ENCODE measurements at places on chromosomes 16 and 17.

DNA sequence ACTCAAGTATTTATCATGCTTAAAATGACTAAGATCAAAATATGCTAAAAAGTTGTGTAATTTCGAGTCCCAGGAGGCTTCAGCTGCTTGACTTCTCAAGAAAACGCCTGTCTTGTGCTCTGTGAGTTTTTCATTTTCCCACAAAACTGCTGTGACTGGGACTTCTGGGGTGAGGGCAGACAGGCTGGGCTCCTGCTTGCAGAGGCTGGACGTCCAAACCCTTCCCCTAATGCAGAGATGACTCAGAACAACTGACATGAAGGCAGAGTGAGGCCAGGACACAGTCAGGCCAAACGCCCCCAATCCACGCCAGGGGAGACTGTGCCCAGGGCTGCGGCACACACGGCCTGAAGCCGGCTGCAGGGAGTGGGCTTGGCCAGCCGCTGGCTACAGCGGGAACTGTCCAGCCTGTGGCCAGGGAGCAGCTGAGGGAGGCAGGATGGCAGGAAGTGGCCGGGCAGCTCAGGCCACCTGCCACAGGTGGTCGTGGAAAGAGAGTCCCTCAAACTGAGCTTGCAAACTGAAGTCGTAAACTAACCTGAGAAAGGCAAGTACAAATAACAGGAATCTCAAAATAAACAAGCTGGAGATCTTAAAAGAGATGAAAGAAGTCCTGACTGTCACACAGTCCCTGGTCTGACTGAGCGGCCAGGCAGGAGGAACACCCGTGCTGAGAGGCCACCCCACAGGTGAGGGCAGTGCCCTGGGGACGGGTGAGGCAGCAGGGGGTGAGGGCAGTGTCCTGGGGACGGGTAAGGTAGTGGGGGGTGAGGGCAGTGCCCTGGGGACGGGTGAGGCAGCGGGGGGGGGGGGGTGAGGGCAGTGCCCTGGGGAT lies 21.3 kb upstream of the HEXD start:
- DNase-seq = no peak

GRCh38 chr16:21103941-21104860 lies 46.4 kb downstream of the DNAH3 start:
- no peak for DNase-seq

GRCh38 chr16:70437017-70437581 lies 1.8 kb downstream of the ST3GAL2 start:
- no peak for DNase-seq

DNA sequence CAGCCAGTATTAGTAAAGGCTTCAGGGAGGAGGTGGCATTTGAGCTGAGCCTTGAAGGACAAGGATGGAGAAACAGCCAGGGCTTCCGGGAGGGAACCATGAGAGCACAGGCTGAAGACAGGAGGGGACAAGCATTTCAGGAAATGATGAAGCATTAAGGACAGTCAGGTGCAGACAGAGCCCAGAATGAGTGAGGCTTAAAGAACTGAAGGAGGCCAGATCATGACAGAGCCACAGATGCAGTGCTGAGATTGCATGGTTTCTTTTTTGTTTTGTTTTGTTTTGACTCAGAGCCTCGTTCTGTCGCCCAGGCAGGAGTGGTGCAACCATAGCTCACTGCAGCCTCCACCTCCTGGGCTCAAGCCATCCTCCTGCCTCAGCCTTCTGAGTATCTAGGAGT lies 211.5 kb downstream of the SOX9 start:
- no peak for DNase-seq

GRCh38 chr17:57313097-57313835 lies 56.9 kb downstream of the MSI2 start:
- DNase-seq = no peak

GRCh38 chr16:54649876-54650275 lies 280.8 kb upstream of the IRX5 start:
- no peak for DNase-seq

DNA sequence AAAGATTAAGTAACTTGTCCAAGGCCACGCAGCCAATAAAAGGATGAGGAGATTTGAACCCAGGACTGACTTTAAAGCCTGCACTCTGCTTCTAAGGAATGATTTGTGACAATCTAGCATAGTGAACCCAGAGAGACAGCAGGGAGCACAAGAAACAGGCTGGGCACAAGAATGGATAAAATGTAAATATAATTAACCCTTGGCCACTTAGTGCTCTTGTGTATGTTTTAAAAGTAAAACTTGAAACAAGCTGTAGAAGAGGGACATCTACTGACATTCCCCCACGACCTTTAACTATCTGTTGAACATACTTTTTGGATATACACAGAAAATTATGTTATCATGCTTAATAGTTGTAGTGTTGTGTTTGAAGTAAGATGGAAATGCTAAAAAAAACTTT lies 141.9 kb upstream of the PMFBP1 start:
- no peak for DNase-seq

GRCh38 chr17:45386178-45386577 lies 46.5 kb downstream of the ARHGAP27 start:
- DNase-seq = no peak

GRCh38 chr17:33633446-33633845 lies 340.4 kb upstream of the ASIC2 start:
- no peak for DNase-seq

GRCh38 chr17:5424909-5425308 lies 4.9 kb downstream of the RPAIN start:
- no peak for DNase-seq

DNA sequence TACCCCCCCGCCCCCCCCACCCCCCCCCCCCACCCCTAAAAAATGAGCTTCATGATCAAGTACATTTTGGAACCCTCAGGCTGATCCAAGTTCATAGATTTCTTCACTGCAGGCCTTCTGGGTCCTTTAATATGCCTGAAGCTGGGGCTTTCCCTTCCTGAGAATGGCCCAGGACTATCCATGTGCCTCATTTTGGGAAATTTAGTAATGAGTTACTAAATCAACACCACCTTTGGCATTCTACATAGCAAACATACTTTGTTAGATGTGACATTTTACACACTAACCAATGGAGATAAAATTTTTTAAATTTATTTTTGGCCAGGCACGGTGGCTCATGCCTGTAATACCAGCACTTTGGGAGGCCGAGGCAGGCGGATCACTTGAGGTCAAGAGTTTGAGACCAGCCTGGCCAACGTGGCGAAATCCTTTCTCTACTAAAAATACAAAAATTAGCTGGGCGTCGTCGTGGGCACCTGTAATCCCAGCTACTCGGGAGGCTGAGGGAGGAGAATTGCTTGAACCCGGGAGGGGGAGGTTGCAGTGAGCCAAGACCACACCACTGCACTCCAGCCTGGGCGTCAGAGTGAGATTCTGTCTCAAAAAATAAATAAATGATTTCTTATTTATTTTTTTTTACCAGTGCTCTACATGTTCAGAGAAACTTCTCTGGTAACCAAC lies 14.0 kb downstream of the HERPUD1 start:
- no peak for DNase-seq

GRCh38 chr17:62713086-62713881 lies 85.8 kb downstream of the MRC2 start:
- no peak for DNase-seq

- DNase-seq = no peak
Observed at GRCh38 chr16:52453644-52454043, 93.3 kb downstream of the TOX3 start.

GRCh38 chr16:25009822-25010221 lies 5.3 kb downstream of the ARHGAP17 start:
- no peak for DNase-seq
